ENCODE measurements at places on chromosomes 13 and 19.

GRCh38 chr19:19591133-19591825, 27.2 kb downstream of the PBX4 start:
- H3K36me3 ChIP-seq, result peaks cover 40% of the 10 kb centered on the region
- peak overlapping the region; percentile 64 for H3K4me3 ChIP-seq
- DNase-seq, result peak; percentile 69
- peaks cover 56% of the 10 kb centered on the region for H3K4me1 ChIP-seq

DNA sequence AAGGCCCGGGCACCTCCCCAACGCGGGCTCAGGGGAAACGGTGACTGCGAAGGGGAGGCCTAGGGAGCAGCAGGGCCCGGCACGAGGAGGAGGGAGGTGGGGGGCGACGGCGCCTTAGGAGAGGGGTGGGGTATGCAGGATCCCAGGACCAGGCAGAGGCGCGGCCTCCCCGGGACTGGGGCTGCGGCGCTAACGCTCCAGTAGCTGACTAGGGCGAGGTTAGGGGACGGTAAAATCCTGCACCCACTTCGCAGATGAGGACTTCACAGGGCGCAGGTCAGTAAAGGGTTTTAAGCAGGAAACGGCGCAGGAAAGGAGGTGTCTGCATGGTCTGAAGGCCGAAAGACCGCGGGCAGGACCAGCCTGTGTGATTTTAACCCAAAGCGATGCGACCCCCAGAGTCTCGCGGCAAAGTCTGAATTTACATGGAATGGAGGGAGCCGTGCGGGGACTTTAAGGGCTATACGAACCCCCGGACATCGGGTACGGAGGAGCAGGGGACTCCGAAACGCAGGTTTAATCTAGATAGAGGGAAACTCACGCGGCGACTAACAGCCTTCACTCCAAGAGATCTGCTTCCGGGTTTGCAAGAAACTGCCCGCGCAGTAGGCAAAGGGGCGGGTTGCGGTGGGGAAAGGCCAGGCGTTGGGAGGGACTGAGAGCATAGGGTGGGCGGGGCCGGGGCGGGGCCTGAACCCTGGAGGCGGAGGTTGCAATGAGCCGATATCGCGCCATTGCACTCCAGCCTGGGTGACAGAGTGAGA, at the start of gene ZNF665:
Gene ZNF665, minus strand, starts transcription at position 588 of the 764 bp plus-strand sequence. CDS start 10,460 bp downstream, outside the sequence.
- H3K27ac ChIP-seq, result peak within 1 kb of the TSS; percentile 94
- peak; percentile 84 for DNase-seq
- peaks cover 14% of the 10 kb centered on the region for H3K4me1 ChIP-seq
- no peaks in the 10 kb centered on the region for H3K27me3 ChIP-seq
- peaks cover 46% of the 10 kb centered on the region for H3K36me3 ChIP-seq
- H3K4me3 ChIP-seq, result peak within 1 kb of the TSS; percentile 90

GRCh38 chr13:21405309-21405708, 53.8 kb downstream of the ZDHHC20 start:
- no peaks in the 10 kb centered on the region for H3K27me3 ChIP-seq
- H3K36me3 ChIP-seq, result peaks cover 73% of the 10 kb centered on the region
- peaks cover 25% of the 10 kb centered on the region for H3K4me1 ChIP-seq
- H3K4me3 ChIP-seq, result no peak overlapping the region
- H3K27ac ChIP-seq, result no peak overlapping the region
- no peak for DNase-seq

- H3K27me3 ChIP-seq, result no peaks in the 10 kb centered on the region
- DNase-seq, result no peak
- H3K36me3 ChIP-seq, result no peaks in the 10 kb centered on the region
- H3K4me1 ChIP-seq, result no peaks in the 10 kb centered on the region
- no peak overlapping the region for H3K4me3 ChIP-seq
Measured at GRCh38 chr13:35826626-35827254, 304.4 kb downstream of the DCLK1 start.

Measured in activated naive CD8-positive, alpha-beta T cell treated with anti-CD3 and anti-CD28 coated beads for 36 hours (primary cell).